ENCODE measurements at places on chromosomes 16 and 17.

DNA sequence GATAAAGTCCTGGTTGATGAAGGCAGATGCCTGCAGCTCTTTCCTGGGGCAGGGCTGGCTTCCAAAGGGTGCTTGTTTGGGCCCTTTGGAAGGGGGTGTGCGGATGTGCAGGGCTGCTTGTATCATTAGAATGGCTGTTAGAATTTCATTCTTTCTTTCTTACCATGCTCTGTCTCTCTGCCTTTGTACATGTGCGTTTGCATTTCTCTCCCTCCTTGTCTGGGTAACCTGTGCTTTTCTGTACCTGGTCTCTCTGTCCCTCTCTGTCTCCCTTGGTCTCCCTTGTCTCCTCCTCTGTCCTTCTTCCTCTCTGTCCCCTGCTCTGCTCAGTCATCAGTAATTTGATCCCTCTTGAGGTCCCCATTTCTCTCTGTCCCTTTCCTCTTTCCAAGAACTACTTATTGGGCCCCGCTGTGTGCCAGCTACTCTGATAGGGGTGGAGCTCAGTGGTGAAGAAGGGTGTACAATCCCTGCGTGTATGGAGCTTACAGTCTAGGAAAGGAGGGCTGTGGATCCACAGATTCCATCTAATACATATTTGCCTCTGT is 69.3 kb downstream of the PLCG2 start:
- no peak for DNase-seq

GRCh38 chr17:63381101-63381729 is 64.9 kb downstream of the CYB561 start:
- no peak for DNase-seq

- no peak for DNase-seq
These were observed 46.3 kb downstream of the CBFA2T3 start for GRCh38 chr16:88930716-88931115.

DNA sequence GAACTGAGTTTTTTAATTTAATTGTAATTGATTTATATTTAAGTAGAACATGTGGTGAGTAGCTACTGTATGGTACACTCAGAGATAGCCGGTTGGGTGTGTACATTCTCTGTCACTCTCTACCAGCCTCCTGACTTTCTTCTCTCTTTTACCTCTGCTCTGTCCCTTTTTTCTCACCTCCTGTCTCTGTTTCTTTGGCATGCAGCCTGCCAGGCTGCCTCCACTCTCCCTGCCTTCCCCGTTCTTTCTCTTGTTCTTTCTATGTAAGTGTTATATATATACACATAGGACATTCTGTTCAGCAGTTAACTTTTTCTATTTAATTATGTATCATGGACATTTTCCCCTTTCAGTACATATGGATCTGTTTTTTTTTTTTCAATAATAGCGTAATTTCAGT is 50.8 kb downstream of the MRTFB start:
- no peak for DNase-seq

GRCh38 chr17:79835470-79835899 is 3.8 kb downstream of the CBX4 start:
- DNase-seq, result no peak

GRCh38 chr17:51044976-51045375 is 75.7 kb downstream of the SPAG9 start:
- DNase-seq, result no peak

DNA sequence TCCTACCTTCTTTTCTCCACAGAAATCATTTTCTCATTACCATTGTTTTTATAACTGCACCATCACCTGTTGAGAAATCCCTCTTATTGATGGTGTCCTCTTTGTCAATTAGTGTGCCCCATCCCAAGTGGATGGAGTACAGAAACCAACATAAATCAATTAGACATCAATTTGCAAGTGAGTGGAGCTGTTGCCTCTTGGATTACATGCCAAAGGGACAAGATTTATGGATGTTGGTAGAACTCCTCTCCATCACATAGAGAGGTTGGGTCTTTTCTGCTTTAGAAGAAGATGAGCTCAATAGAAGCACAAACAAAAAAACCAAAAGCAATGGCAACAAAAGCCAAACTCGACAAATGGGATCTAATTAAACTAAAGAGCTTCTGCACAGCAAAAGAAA is 973.5 kb downstream of the CDH11 start:
- DNase-seq, result no peak

DNA sequence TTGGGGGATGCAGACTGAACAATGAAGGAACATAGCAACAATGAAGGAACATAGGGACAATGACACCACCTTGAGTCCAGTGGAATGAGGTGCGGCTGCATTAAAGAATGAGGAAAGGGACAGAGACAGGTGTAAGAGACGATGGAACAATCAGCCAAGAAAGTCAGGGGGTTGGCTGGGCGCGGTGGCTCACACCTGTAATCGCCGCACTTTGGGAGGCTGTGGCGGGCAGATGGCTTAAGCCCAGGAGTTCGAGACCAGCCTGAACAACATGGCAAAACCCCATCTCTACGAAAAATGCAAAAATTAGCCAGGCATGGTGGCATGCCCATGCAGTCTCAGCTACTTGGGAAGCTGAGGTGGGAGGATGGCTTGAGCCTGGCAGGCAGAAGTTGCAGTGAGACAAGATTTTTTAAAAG is 13.6 kb upstream of the CBFB start:
- no peak for DNase-seq

DNA sequence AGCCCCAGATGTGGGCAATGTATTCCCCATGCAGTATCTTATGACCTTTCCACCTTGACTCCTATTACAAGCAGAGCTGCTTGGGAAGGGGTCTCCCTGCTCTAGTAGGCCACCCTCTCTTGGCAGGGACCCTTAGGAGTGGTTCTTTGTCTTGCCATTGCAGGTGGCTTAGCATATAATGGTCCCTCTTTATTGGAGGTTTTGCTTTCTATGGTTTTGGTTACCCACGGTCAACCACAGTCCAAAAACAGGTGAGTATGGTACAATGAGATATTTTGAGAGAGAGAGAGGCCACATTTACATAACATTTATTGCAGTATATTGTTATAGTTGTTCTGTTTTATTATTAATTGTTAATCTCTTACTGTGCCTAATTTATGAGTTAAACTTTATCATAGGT is 472.8 kb upstream of the ASIC2 start:
- DNase-seq, result no peak

- no peak for DNase-seq
These were observed 23.8 kb downstream of the C17orf100 start for GRCh38 chr17:6675201-6675825.

DNA sequence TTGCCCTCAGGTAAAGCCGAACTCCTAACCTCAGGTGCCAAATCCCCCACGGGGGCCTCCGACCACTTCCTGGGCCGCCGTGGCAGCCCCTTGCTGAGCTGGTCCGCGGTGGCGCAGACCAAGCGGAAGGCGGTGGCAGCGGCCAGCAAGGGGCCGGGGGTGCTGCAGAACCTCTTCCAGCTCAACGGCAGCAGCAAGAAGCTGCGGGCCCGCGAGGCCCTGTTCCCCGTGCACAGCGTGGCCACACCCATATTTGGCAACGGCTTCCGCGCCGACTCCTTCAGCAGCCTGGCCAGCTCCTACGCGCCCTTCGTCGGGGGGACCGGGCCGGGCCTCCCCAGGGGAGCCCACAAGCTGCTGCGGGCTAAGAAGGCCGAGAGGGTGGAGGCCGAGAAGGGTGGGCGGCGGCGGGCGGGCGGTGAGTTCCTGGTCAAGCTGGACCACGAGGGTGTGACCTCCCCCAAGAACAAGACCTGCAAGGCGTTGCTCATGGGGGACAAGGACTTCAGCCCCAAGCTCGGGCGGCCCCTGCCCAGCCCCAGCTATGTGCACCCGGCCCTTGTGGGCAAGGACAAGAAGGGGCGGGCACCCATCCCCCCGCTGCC is 51.6 kb downstream of the ACTG1 start:
- DNase-seq, result no peak

GRCh38 chr16:9526791-9527190 is 435.3 kb downstream of the HAPSTR1 start:
- no peak for DNase-seq

DNA sequence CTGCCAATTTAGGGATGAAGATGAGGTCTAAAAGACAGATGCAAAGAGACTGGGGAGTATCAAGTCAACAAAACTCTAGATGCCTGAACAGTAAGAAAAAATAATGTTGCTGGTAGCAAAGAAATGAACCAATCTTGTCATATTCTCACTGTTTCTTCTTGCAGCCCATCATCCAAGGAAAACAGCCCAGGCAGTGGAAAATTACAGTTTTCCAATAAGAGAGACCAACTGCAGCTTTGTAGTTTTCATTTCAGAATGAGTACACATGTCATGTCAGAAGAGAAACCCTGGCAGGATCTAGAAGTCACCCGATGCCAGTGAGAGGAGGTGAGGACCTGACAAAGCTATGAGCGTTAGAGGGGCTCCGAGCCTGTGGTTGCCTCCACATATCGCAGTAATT is 500.4 kb upstream of the PSMD7 start:
- no peak for DNase-seq

- no peak for DNase-seq
These were observed 14.8 kb downstream of the HDAC5 start for GRCh38 chr17:44108440-44109311.

- DNase-seq, result no peak
These were observed 54.9 kb downstream of the SDR42E1 start for GRCh38 chr16:81956213-81956948.

DNA sequence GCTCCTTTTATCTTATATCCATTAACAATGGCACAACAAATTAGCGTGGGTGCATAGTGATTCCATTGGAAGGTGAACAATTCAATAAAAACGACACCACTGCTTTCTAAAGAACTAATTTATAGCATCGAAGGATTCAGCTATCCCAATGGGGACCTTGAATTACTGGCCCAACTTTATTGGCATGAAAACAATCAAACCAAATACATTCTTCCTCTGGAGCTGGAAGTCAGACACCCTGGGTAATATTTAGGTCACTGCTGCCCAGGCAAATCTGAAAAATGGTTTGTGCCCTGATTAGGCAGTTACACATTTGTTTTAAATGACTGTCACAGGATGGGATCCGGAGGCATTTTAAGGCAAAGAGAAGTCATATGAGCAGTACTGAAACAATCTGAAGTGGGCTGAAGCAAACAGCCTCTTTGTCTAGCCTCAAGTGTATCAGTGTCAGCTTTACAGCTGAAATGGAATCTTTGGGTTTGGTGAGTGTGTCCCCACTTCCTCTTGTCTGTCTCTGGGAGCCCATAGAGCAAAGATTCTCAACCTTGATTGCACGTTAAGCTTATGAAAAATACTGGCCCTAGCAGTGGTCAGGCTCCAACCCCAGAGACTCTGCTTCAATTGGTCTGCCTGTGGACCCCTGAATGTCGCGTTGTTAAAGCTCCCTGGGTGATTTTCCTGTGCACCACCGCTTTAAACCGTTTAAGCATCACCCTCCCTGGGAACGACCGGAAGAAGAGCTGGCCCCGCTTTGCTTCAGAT is 30.3 kb downstream of the CDK5R1 start:
- DNase-seq, result no peak

DNA sequence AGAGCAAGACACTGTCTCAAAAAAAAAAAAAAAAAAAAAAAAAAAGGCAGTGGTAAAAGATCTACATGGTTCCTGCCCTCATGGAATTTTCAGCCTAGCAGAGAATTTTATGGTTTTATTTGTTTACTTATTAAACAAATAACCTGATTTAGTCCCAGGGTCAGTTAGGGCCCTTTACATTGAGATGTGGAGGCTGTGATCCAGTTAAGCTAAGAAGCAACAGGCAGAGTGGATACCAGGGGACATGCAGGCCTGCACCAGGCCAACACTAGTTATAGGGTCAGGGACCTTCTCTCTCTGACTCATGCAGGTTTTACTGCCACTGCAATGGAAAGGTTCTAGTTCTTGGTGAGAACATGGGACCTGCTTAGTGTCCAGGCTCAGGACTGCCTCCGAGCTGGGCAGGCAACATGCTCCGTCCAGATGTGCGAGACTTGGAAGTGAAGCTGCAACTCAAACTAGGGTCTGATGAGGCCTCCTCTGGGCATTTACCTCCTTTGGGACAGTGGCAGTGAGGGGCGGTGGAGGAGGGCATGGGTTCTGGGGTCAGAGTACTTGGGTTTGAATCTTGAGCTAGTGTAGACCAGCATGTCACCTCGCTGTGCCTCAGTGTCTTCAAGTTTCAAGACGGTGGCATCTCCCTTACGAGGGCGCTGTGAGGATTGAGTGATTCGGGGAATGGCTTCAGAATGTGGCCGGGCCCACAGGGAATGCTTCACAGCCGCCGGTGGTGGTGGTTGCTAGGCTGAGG is 301.8 kb downstream of the CPPED1 start:
- no peak for DNase-seq

GRCh38 chr16:59259074-59259949 is 525.2 kb upstream of the GOT2 start:
- peak; percentile 2 for DNase-seq

DNA sequence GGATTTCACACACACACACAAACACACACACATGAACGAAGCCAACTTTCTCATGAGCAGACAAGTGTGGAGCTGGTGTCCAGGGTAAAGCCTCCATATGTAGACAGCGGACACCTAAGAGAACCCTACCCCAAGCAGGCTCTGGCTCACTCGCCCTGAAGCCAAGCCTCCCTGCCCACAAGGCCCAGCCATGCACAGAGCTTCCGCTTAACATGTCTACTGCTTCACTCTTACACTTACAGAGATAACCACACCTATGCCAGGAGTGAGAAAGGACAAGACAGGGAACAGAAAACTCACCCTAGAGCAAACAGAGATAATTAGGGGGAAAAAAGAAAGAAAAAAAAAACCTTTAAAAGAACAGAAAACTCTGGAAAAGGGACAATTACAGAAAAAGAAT is 67.5 kb downstream of the CYTH1 start:
- no peak for DNase-seq

GRCh38 chr17:61408151-61409041 is 8.8 kb downstream of the TBX2 start:
- DNase-seq, result no peak

DNA sequence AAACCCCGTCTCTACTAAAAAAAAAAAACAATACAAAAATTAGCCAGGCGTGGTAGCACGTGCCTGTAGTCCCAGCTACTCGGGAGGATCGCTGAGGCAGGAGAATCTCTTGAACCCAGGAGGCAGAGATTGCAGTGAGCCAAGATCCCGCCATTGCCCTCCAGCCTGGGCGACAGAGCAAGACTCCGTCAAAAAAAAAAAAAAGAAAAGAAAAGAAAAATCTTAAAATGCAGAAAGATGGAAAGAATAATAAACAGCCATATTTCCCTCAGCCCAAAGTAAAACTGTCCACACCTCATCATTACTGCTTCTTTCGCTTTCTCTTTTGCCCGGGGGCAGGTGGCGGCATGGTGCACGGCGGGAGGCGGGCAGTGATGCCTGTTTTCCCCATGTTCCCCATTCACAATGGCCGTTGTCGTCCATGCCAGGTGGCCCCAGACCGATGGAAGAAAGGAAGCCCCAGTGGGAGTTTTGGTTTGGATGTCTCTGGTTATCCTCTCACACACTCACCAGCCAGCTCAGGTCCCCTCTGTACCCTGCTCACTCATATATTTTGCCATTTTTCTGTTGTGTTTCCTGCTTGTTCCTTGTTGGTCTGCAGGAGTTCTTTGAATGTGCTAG is 37.0 kb upstream of the PEMT start:
- DNase-seq, result peak; percentile 35

GRCh38 chr17:14744761-14745473 is 444.0 kb downstream of the HS3ST3B1 start:
- DNase-seq, result no peak

GRCh38 chr17:62778990-62779681 is 29.0 kb downstream of the MARCHF10 start:
- no peak for DNase-seq
